T-helper 17 cell (primary cell): ENCODE measurements at places on chromosomes 7 and 10. TPM values are rescaled to one million over a fixed set of nuclear protein-coding genes. Genes with fewer than 3 reads are reported as not detected.
A peak's percentile ranks its signal among the peaks of the same experiment; 100 is the strongest.

The EGFR gene
- total RNA-seq = not detected

The GHRHR gene
- not detected for total RNA-seq

The FLNC gene
- total RNA-seq = 0.05 TPM

The CALML5 gene
- total RNA-seq = not detected

The SRRM3 gene
- not detected for total RNA-seq

The FXYD4 gene
- total RNA-seq = not detected

DNA sequence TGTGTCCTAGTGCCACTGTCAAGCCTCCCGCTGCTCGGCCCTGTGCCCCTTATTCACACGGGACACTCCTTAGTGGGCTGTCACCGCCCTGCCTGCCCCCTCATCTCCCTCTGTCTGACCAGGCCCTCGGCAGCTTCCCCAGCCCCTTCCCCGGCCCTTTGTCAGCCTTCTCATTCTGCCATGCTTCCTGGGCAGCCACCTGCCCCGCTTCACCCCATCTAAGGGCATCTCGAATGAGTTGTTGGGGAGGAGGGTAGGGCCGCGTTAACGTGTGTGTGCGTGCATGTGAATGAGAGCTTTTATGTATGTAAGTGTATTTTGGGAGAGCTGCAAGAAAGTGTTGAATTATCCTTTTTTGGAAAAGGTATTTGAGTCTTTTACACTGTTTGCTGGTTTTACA is 49.7 kb downstream of the GTF2I start:
- no peaks in the 10 kb centered on the region for H3K27me3 ChIP-seq
- H3K4me3 ChIP-seq = peak overlapping the region; percentile 19
- no peak for DNase-seq
- H3K4me1 ChIP-seq = peaks cover 3% of the 10 kb centered on the region
- no peak overlapping the region for H3K27ac ChIP-seq
- H3K36me3 ChIP-seq = peaks cover 4% of the 10 kb centered on the region

- no peak for DNase-seq
- no peak overlapping the region for H3K27ac ChIP-seq
- no peaks in the 10 kb centered on the region for H3K27me3 ChIP-seq
Measured at GRCh38 chr10:87761153-87761552, 56.9 kb downstream of the ATAD1 start.

DNA sequence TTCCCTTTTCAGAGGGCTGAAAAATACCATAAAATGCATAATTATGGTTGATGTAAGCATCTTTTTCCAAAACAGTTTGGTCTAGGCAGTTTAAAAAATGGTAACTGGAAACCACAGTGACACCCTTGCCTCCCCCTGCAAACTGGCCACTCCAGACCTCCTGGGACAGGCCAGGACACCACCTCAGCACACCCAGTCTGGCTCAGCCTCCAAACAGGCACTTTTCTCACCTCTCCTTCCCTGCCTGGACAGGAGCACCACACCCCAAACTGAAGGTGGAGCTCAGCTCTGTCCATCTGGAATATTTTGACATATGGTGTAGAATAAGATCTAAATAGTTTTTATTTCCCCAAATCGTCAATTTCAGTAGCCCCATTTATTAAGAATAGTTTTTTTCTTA is 78.5 kb downstream of the CDK14 start:
- no peak overlapping the region for H3K27ac ChIP-seq
- DNase-seq = no peak
- peaks cover 9% of the 10 kb centered on the region for H3K27me3 ChIP-seq

DNA sequence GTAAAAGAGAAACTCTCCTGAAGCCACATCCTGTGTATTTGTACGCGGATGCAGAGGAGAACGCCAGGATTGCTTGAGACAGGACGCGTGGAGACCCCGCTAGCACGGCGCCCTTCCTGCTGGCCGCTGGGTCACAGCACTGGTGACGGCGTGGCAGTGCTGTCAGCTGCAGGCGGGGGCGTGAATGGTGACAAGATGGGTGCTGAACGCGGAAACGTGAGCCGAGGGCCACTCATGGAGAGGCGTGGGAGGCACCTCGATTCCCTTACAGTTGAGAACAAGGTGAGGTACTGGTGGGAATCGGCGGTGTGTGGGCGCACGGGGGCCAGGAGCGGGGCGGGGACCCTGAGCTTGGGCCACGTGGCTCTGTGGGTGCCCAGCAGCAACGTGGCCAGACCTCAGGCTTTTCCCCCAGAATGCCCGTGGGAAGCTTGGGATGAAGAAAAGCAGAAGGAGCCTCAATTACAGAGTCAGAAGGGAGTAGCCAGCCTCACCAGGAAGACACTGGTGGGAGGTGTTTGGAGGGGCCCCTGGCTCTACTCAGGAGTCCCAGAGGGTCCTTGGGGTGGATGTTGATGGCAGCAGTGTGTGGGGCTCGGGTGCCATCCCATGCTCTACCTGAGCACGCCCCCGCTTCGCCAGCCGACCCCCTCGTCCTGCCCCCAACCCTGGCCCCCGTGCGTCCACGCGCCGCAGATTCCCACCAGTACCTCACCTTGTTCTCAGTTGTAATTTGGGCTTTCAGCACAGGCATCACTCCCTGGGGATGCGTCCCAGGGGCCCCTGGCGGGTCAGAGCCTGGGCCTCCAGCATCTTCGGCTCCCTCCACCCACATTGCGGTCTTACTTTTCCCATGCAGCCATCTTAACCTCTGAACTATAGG is 208.4 kb upstream of the TCERG1L start:
- peaks cover 8% of the 10 kb centered on the region for H3K27me3 ChIP-seq
- no peak overlapping the region for H3K27ac ChIP-seq
- no peak overlapping the region for H3K4me3 ChIP-seq

- no peak overlapping the region for H3K4me3 ChIP-seq
- H3K27ac ChIP-seq = no peak overlapping the region
- H3K4me1 ChIP-seq = no peaks in the 10 kb centered on the region
- H3K27me3 ChIP-seq = no peaks in the 10 kb centered on the region
- no peaks in the 10 kb centered on the region for H3K36me3 ChIP-seq
Measured at GRCh38 chr7:137476937-137477336, 133.4 kb upstream of the PTN start.

DNA sequence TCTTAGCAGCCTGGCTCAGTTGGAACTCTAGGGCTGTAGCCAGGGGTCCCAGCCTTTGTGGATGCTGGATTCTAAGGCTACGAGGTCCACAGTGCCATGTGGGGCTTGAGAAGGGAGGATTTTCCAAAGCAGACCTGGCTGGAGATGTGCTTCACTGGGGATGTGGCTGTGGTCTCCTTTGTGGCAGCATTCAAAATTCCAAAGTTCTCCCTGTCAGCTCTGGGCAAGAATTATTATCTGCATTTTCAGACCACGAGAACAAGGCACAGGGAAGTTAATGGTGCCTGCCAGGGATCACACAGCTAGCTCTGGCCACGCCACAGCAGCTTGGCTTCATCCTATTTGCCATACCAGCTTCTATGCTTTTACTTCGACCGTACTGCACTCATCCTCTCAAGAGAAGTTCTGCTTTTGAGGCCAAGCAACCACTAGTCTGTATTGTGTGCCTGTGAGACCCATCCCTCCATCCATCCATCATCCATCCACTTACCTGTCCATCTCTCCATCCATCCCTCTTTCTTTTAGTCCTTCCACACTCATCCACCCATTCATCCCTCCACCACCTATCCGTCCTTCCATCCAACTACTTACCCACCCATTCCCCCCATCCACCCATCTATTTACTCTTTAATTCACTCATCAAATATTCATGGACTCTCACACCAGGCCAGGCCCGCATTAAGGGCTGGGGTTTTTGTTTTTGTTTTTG is 71.5 kb downstream of the ZMIZ1 start:
- no peaks in the 10 kb centered on the region for H3K27me3 ChIP-seq
- no peak overlapping the region for H3K4me3 ChIP-seq
- peaks cover 12% of the 10 kb centered on the region for H3K36me3 ChIP-seq
- H3K27ac ChIP-seq = no peak overlapping the region
- H3K4me1 ChIP-seq = peaks cover 51% of the 10 kb centered on the region

DNA sequence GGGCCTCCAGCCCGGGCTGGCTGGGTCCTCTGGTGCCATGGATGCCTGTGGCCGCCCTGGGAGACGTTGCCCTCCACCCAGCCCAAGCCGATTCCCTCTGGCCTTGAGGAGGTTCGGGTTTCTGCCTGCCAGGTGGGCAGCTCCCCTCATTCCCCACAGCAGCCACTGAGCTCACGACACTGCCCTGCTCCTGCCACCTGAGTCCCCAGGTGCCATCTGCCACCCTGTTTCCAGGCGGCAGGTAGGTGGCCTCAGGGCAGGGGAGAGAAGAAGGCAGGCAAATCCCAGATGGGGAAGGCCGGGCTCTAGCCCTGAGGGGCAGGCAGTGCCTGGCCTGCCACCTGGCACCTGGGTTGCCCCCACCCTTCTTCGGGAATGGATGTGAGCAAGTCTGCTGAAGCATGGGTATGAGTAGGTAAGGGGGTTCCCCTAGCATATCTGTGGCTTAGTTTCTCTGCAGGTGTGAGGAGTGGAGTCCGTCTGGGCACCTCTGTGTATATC is 92.2 kb upstream of the PPIF start:
- no peak for DNase-seq
- H3K4me1 ChIP-seq = peaks cover 27% of the 10 kb centered on the region
- no peaks in the 10 kb centered on the region for H3K27me3 ChIP-seq
- H3K4me3 ChIP-seq = no peak overlapping the region
- H3K36me3 ChIP-seq = no peaks in the 10 kb centered on the region

- peaks cover 46% of the 10 kb centered on the region for H3K4me1 ChIP-seq
- DNase-seq = no peak
- peaks cover 12% of the 10 kb centered on the region for H3K36me3 ChIP-seq
- no peaks in the 10 kb centered on the region for H3K27me3 ChIP-seq
- H3K27ac ChIP-seq = peak overlapping the region; percentile 83
- no peak overlapping the region for H3K4me3 ChIP-seq
Measured at GRCh38 chr10:49534670-49535381, 4.1 kb downstream of the ERCC6 start.

DNA sequence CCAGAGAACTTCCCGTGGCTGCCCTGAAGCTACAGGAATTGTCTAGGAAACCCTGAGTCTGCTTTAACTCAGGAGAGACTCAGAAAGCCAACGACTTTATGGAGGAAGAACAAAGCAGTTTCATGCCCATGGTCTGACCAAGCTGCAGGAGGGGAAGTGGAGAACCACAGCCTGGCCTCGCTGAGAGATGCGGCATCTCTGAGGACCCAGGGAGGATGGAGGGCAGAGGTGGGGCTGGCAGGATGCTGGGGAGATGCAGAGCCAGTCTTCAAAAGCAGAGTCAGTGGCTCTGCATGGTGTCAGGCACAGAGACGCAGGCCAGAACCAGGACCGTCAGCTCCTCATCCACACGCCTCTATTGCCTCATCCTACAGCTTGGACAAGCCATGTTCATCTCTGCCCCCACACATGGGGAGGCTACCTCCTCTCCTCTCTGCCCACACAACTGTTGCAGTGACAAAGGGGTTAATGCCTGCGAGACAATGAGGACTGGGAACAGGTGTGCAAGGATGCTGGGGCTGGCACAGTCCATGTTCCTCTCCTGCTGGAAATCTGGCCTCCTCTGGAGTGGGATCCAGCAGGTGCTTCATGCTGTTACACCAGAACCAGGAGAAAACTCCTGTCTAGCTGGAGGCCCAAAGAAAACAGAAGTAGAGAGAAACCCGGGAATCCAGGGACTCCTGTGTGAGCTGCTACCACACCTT is 267.0 kb downstream of the PLXNA4 start:
- peaks cover 5% of the 10 kb centered on the region for H3K4me1 ChIP-seq
- H3K4me3 ChIP-seq = no peak overlapping the region
- peak overlapping the region; percentile 57 for H3K27ac ChIP-seq
- peaks cover 38% of the 10 kb centered on the region for H3K27me3 ChIP-seq

DNA sequence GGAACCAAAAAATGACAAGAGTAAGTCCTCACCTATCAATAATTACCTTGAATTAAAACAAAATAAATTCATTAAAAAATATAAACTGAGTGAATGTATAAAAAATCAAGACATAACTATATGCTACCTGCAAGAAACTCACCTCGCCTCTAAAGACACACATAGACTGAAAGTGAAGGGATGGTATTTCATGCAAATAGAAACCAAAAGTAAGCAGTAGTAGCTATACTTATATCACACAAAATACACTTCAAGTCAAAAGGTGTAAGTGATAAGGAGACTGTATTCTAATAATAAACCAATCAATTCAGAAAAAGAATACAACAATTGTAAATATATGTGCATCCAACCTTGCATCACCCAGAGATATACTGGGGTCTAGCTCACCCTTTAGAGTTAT is 332.6 kb downstream of the SH2D4B start:
- no peak overlapping the region for H3K4me3 ChIP-seq
- H3K27me3 ChIP-seq = no peaks in the 10 kb centered on the region
- H3K36me3 ChIP-seq = no peaks in the 10 kb centered on the region
- DNase-seq = no peak
- H3K4me1 ChIP-seq = no peaks in the 10 kb centered on the region
- H3K27ac ChIP-seq = no peak overlapping the region
